ENCODE measurements at places on chromosomes 5 and 9.

DNA sequence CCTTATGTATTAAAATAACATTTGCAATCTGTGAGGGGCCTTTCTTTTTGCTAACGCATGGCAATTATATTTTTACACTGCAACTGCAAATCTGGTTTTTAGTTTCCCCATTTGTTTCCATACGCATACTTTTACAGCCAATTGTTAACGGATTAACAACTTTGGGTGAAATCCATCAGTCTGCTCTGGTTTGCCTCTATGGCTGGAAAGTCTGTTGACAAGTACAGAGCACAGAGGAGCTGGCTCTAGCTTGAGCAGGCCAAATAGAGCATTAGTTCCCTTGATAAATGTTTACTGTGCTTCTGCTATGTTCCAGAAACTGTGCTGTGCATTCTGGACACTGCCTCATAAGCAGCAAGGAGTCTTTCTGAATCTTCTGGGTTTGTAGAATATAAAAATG lies 400.4 kb upstream of the KIF2A start:
- DNase-seq, result no peak

GRCh38 chr5:119386596-119387344 lies 31.0 kb downstream of the TNFAIP8 start:
- no peak for DNase-seq

- DNase-seq, result no peak
Observed at GRCh38 chr5:172856336-172856735, 22.3 kb downstream of the ERGIC1 start.

- no peak for DNase-seq
Observed at GRCh38 chr9:32551276-32552051, 663 bp upstream of the SMIM27 start.

DNA sequence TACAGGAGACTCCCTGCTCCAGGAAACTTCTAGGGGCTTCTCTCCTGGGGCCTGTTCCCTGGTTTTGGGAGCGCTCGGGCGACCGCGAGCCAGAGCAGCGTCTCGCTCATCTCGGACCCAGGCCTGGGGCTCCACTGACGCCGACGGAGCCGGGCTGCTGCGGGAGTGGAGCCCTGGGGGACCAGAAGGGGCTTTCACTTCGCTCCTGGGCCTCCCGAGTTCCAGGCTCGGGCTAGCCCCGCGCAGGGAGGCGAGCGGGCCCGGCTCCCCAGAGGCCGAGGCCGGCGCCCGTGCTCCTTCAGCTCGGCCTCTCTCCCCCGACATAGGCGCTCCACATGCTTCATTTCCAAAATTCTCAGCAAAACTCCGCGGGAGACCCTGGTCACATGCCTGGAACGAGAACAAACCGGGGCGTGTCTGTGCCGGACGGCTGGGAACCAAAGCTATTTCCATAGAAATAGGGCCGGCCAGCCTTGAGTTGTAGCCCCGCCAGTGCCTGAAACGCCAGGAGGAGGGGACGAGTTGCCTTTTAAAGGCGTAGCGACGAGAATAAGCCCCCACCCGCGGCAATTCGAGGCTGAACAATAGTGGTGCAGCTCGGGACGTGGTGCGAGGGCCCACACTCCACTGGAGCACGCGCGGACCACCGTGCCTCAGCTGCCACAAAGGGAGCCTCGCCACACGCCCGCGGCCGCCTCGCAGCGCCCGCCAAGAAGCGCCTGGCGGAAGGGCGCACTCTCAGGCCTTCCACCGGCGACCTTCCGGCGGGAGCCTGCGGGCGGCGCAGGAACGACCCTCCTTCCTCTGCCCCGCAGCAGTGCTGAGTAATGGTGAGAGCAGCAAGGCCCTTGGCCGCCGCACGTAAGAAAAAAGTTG lies 1.1 kb upstream of the G3BP1 start:
- DNase-seq, result no peak

DNA sequence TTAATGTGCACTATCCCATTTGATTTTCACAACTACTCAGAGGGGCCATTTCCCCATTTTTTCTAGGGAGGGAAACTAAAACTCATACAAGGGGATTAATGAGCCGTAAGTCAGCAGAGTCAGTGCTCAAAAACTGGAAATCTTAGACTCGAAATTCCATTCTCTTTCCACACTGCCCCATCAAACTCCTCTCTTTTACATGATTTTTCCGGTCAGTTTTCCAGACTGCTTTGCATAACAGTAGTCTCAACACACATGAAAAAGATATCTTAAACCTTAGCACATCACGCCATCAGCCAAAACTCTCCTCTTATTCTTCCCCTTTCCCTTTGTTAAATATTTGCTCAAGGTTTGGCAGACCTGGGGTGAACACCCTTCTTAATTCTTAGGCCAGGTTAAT lies 332.0 kb downstream of the RFX3 start:
- no peak for DNase-seq

- DNase-seq, result no peak
Observed at GRCh38 chr5:22572941-22573340, 280.2 kb downstream of the CDH12 start.

- no peak for DNase-seq
Observed at GRCh38 chr9:131546336-131547084, 1.2 kb downstream of the PRRT1B start.

- DNase-seq, result no peak
Observed at GRCh38 chr9:129198319-129199043, 20.4 kb upstream of the IER5L start.

GRCh38 chr9:79028101-79028500 lies 543.7 kb upstream of the TLE4 start:
- DNase-seq, result no peak

DNA sequence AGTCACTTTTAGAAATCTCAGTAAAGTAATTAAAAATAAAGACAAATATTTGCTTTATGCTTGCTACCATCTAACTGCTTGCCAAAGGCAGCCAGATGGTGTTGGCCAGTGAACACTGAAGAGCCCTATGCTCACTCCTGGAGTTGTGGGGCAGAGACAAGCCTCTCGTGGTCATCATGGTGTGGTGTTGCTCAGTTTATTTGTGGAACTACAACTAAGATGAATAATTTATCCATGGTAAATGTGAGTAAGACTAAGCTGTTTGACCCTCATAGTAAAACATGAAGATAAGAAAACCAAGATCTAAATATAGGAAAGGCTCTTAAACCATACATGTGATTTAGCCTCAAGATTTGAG lies 100.7 kb downstream of the PDE8B start:
- DNase-seq, result no peak

- no peak for DNase-seq
Observed at GRCh38 chr9:8549214-8549613, 749.6 kb upstream of the DMAC1 start.

- DNase-seq, result no peak
Observed at GRCh38 chr9:35646153-35646532, 4.6 kb downstream of the SIT1 start.

- peak; percentile 41 for DNase-seq
Observed at GRCh38 chr9:113630386-113631136, 167.0 kb downstream of the RGS3 start.

DNA sequence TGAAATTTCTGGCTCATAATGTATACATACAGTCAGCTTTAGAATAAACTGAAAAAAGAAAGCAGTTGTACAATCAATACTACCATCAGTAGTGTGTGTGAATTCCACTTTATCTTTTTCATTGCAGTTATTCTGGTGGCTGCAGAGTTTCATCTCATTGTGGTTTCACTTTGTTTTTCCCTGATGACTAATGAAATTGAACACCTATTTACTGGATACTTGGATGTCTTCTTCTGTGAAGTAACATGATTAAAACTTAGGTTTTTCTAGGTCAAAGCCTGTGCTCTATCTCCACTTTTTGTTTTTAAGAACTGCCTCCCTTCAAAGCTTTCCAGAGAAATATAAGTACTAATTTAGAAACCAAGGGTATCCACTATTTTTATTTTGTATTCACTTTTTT lies 174.3 kb downstream of the TRPM3 start:
- DNase-seq, result no peak

- no peak for DNase-seq
Observed at GRCh38 chr5:54969856-54970828, 15.3 kb downstream of the ESM1 start.

GRCh38 chr5:99605904-99606303 lies 677.1 kb upstream of the CHD1 start:
- no peak for DNase-seq

GRCh38 chr9:18297056-18297841 lies 176.7 kb upstream of the ADAMTSL1 start:
- DNase-seq, result no peak

DNA sequence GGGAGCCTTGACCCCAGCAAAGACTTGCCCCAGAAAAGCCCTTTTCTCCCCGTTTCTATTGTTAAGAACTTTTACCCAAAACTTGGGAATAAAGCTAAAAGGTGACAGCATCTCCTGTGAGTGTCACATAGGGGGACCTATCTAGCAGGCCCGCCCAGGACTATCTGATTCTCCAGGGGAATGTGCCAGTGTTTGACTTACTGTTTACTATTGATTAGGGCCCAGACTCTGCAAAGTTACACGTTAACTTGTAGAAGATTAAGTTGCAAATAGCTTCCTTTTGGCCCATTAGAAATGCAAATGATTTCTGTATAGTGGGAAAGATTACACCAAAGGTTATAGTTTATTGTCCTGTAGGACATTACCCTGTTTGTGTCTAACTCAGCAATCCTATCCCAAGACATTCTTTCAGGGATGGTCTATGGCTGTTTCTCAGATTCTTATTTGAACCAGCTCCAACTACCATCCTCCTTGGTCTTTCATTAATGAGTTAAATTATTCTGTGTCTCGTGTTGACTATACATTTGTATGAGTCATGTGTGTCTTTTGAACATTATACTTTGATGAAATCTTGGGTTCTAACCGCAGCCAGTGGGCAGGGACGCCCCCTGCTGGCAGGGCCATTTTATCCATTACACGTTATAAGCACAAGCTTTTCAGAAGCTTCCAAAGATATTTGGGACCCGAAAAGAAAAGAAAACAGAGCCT lies 60.7 kb downstream of the HRH2 start:
- DNase-seq, result no peak

DNA sequence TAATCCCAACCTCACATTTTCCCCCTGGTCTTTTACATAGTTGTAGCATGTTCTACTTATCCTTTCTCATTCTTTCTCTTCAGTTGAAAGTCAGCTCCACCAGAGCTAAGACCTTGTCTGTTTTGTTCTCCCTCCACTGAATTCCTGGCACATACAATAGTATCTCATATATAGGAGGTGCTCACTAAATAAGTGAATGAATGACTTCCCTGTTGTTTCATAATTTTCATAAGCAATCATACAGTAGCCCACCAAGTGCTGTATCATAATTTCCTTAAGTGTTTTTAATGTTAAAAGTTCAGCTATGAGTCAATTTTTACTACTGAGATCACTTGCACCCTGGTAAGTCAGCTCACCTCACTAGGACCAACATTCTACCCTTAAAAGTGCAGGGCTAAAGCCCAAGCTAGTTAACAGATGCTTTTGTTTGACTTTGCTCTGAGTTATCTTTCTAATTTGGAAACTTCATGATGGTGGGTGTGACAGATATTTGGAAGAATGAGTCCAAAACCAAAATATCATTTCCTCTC lies 27.6 kb downstream of the TMEM245 start:
- DNase-seq, result no peak

DNA sequence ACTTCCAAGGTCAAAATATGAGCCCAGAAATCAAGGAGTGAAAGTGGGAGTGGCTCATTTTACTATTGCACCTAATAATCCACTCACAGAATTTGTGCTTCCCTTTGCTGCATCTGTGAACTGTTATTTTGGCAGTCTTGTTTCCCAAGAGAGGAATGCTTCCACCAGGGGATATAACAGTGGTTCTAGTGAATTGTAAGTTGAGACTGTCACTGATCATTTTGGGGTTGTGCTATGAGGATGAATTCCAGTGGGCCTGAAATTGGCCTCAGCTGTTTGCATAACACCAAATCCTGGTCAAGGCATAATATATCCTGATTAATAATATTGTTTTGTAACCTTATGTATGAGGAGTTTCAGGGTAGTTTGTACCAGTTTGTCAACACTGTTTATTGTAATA lies 14.4 kb downstream of the FAM200C start:
- no peak for DNase-seq

- no peak for DNase-seq
Observed at GRCh38 chr9:122291458-122291857, 26.8 kb downstream of the MRRF start.

GRCh38 chr9:82583524-82583923 lies 479.4 kb downstream of the RASEF start:
- DNase-seq, result no peak

DNA sequence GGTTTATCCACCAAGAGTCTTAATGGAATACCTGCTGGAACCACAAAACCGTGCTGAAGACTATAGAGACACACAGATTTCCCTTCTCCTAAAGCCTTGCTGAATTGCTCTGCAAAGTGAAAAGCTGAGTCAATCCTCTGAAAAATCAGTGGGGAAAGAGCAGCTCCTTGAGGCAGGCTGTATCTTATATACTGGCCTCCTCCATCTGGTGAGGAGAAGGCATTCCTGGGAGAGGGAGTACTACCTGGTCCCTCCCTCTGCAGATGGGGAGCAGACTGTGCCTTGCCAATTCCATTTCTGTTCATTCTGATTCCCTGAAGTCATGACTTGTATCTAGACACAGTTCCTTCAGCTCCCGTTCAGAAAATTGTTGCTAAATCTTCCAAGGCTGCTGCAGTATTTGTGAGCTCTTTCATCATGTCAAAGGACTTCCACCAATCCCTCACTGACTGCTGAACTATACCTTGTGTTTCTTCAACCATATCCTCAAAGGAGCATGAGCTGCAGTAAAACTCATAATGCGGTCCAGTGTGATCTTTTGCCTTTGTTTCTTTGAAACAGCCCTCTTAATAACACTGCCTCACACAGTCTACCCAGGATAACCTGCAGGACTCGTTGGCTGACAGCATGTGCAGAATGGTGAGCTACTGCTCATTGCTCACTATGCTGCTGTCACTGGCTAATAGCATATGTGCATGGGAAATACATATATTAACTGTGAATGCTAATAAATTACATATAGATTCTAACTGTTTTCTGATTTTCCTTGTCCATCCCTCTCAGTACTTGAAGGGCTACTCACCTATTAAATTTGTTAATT lies 84.5 kb downstream of the FOXD1 start:
- DNase-seq, result no peak

DNA sequence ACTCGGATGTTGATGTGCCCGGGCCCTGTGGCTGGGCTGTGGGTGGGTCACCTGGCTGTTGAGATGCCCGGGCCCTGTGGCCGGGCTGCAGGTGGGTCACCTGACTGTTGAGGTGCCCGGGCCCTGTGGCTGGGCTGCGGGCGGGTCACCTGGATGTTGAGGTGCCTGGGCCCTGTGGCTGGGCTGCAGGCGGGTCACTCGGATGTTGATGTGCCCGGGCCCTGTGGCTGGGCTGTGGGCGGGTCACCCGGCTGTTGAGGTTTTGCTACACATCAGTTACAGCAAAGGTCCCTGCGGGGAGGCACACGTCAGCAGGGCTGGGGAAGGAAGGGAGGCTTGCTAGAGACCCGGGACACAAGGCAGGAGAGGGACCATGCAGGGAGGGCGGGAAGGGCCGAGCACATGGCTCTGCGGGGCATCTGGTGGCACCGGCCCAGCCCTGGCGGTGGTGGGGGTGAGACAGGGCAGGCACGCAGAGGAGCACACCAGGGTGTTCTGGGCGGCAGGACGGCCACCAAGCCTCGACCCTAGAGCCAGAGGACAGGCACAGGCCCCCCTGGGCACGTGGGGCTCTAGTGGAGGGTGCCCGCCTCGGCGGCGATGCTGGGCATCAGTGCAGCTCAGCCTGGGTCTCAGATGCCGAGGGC lies 35.4 kb downstream of the PNPLA7 start:
- DNase-seq, result no peak

GRCh38 chr9:95762322-95762721 lies 113.2 kb upstream of the ERCC6L2 start:
- DNase-seq, result no peak

GRCh38 chr5:56146674-56147073 lies 86.5 kb downstream of the ANKRD55 start:
- no peak for DNase-seq

- DNase-seq, result no peak
Observed at GRCh38 chr5:96729156-96729555, 67.0 kb downstream of the CAST start.

Measured in ascending aorta (tissue), 2 donors.